ENCODE measurements at places on chromosomes 11 and 22. TPM values are rescaled to one million over a fixed set of nuclear protein-coding genes. Genes with fewer than 3 reads are reported as not detected.

- DNase-seq = no peak
These were observed 37.5 kb downstream of the ARFGAP3 start for GRCh38 chr22:42819412-42820044.

The TMPRSS4 gene
- total RNA-seq = not detected

The OR5M3 gene
- total RNA-seq = not detected

The KCNJ11 gene
- 2.0 TPM for total RNA-seq

- DNase-seq = no peak
These were observed 159.0 kb upstream of the ZC3H12C start for GRCh38 chr11:109934151-109934550.

GRCh38 chr11:120335556-120335907 is 681 bp upstream of the ARHGEF12 start:
- no peak for DNase-seq

The OR52D1 gene
- not detected for total RNA-seq

The INSC gene
- total RNA-seq = not detected

- DNase-seq = no peak
These were observed 167.0 kb downstream of the BUD13 start for GRCh38 chr11:116605543-116606459.

GRCh38 chr11:68837583-68838571 is 3.8 kb downstream of the CPT1A start:
- no peak for DNase-seq

GRCh38 chr11:65810046-65810868 is 23.4 kb downstream of the OVOL1 start:
- peak; percentile 32 for DNase-seq

The RRAS2 gene
- total RNA-seq = 80.1 TPM

The SNX32 gene
- total RNA-seq = 0.34 TPM

All from B cell (primary cell).